ENCODE measurements at places on chromosomes 12 and 14.
A peak's percentile ranks its signal among the peaks of the same experiment; 100 is the strongest.

- no peak for DNase-seq
These were observed 11.7 kb downstream of the CINP start for GRCh38 chr14:102351023-102351422.

- DNase-seq, result no peak
These were observed 1.6 kb downstream of the CEBPE start for GRCh38 chr14:23117371-23118020.

GRCh38 chr12:42819846-42820245 lies 230.3 kb upstream of the PRICKLE1 start:
- DNase-seq, result no peak

- DNase-seq, result no peak
These were observed 20.2 kb downstream of the FBXL14 start for GRCh38 chr12:1573960-1574864.

- DNase-seq, result no peak
These were observed 13.0 kb upstream of the P2RX4 start for GRCh38 chr12:121196902-121197301.

DNA sequence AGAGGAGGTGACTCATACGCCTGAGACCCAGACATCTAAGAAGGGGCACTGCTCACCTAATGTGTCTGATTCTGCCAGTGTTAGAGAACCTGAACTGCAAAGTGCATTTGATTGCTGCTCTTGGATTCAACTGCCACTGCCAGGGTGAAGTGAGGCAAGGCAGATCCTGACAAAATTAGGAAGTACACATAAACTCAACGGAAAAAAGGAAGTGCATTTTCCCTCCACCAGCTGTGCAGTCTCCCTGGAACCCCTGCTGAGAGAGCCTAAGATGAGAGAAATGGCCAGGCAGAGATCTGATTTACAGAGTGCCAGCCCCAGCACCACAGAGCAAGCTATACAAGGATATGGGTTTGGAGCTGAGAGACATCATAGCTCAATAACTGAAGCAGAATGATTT lies 215.3 kb downstream of the SEC23A start:
- no peak for DNase-seq

- no peak for DNase-seq
These were observed 109.3 kb downstream of the PDE3A start for GRCh38 chr12:20477672-20478071.

DNA sequence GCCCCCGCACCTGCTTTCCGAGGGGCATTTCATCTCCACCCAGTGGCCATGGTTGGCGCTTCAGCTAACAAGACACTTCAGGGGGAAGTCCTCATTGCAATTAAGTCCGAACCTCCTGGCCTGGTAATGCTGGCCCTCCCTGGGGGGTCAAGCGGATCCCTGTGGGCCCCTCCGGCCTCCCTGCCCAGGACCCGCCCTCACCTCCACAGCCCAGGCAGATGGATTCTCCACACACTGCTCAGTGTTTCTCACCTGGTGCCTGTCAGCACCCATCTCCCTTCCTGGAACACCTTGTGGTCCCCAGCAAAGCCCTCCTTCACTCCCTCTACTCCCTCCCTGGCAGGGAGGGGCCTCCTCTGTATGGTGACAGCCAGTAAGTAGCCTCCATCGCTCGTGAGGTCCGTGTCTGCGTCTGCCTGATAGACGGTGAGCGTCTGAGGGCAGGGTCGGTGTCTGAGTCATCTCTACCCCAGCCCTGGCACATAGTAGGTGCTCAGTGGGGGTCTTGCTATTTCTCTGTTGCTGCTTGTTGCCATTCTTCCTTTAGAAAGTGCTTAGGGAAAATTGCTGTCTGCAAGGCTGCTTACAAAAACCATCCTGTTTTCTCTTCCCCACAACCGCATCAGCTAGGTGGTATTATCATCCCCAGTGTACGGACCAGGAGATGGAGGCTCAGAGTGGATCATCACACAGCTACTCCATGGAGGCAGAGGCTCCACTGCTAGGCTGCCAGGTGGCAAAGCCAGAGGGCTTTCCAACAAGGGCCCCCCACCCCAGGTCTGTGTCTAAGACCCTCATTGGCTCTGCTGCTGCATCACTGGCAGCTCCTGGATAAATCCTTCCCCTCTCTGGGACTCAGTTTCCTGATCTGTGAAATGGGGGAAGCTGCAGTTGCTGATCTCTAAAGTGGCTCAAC lies 39.7 kb upstream of the EML1 start:
- DNase-seq, result no peak

- DNase-seq, result no peak
These were observed 307.6 kb downstream of the RAD51B start for GRCh38 chr14:68127166-68127565.

GRCh38 chr14:94163796-94164195 lies 10.3 kb upstream of the PPP4R4 start:
- DNase-seq, result no peak

DNA sequence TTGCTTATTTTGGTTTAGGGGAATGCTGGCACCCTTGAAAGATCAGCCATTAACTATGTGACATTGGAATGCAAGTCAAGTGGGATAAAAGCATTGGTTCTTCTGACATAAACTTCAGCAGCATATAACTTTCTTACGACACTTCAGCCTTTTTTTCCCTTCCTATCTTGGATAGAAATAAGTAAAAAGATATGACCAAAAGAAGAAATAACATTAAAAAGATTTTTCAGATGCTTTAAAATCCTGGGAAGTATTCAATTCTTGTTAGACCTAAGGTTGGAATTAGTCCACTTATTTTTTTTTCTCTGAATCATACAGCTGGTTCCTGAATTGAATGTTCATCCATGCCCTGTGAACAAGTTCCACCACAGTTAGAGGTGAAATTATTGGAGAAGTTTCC lies 85.6 kb upstream of the TSPAN8 start:
- DNase-seq, result no peak

DNA sequence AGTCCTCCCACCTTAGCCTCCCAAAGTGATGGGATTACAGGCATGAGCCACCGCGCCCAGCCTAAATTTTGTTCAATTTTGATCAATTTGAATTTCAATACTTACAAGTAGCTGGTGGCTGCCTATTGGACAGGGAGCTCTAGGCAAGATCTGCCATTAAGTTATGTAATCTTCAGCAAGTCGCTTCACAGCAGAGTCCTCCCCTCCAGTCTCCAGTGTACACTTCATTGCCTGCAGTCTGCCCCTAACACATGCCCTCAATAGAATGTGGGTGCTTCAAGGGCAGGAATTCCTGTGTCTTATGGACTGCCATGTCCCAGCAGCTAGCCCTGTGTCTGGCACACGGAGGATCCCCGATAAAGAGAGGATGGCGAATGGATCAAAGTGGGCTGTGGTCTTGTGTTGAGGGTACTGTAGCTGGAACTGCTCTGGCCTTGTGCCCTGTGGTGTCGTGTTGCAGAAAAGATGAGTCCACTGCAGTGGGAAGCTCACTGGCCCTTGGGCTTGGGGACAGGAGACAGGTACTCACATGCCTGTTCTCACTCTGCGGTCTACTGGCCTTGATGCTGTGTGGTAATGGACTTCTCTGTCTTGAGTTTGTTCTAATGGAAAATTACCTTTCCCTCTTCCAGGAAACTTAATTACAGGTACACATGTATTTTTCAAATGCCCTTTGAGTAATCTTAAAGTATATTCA lies 67.6 kb downstream of the TECPR2 start:
- no peak for DNase-seq

DNA sequence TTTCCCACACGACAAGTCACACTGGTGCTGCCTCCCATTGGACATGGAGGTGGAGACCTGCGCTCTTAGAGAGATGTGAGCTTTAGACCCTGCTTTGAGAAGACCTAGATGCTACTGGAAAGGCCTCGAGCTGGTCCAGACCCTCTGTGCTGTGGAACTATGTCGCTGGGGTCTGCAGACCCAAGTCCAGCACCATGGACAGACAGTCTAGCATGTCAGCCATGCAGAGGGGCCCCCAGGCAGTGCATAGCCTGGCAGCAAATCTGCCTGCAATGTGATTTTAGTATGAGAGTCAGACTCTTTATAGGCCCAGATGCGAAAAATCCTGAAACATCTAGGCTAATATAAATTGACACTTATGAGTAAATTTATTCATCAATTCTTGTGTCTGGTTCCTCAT lies 141.5 kb downstream of the NTF3 start:
- DNase-seq, result no peak

- DNase-seq, result no peak
These were observed 55.8 kb upstream of the AMIGO2 start for GRCh38 chr12:47135578-47135977.

GRCh38 chr12:16198884-16199283 lies 78.6 kb downstream of the SLC15A5 start:
- no peak for DNase-seq

DNA sequence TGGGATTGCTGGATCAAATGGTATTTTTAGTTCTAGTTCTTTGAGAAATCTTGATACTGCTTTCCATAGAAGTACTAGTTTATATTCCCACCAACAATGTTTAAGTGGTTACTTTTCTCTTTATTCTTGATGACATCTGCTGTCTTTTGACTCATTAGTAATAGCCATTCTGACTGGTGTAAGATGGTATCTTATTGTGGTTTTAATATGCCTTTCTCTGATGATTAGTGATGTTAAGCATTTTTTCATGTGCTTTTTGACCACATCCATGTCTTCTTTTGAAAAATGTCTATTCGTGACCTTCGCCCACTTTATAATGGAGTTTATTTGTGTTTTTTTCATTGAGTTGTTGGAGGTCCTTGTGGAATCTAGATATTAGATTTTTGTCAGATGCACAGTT lies 865.7 kb downstream of the SLC6A15 start:
- DNase-seq, result no peak

- DNase-seq, result no peak
These were observed 45.6 kb downstream of the GPHB5 start for GRCh38 chr14:63273129-63273528.

DNA sequence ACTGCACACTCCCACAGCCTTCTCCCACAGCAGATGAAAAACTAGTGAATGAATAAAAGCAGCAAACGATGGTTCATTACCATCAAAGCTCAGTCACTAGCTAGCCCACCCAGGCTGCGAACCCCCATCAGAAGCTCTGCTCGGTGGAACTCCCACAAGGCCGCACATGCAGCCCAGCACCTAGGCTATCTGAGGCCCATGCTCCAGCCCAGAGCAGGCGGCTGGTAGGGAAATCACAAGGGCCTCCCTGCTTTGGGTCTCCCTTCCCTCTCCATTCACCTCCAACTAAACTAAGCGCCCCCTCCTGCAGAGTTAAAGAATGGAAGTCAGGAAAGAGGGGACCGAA lies 69.0 kb downstream of the ITPK1 start:
- no peak for DNase-seq

DNA sequence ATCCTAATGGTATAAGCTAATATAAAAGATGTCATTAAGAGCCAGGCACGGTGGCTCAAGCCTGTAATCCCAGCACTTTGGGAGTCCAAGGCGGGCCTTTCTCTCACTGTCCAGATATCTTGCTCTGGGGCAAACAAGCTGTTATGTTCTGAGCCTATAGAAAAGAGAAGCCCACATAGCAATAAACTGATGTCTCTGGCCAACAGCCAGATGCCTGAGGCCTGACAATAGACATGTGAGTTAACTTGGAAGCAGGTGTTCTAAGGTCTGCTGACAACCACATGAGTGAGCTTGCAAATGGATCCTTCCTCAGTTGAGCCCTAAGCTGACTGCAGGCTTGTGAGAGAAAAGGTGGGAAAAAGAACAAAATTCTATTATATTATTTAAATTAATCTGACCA lies 25.0 kb downstream of the YAF2 start:
- peak; percentile 83 for DNase-seq

GRCh38 chr14:102035914-102036313 lies 50.9 kb downstream of the HSP90AA1 start:
- DNase-seq, result no peak

DNA sequence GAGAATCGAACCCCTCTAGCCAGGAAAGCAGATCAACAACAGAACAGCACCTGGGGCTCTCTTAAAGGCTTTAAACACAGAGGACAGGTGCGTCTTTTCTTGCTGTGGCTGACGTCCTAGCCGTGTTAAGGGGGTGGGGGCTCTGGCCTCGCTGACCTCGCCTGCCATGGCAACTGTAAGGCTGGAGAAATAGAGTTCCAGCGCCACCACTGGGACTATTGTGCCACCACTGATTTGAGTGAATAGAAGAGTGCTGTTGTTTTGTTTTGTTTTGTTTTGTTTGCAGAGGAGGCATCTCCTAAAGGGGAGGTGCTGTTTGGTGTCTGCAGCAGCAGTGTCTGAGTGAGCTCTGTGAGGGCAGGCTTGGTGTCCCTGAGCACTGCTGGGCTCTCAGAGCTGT lies 34.2 kb upstream of the PRMT8 start:
- DNase-seq, result peak; percentile 69

DNA sequence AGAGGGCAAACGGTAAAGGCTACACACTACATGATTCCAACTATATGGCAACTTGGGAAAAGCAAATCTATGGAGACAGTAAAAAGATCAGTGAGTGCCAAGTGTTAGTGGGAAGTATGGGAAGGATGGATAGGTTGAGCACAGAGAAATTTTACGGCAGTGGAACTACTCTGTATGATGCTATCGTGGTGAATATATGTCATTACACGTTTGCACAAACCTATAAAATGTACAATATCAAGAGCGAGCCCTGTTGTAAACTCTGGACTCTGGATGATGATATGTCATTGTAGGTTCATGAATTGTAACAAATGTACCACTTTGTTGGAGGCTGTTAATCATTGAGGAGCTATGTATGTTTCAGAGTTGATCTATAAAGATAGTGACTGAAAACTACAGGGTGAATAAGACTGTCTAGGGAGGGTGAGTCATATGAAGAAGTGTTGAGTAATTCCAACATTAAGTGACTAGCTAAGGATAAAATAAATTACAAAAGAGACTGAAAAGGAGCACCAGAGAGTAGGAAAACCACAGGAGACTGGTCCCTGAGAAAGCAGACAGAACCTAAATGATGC lies 349.2 kb upstream of the LMO3 start:
- no peak for DNase-seq

All from NCI-H1105 (cell line).